M059J (cell line): ENCODE measurements at places on chromosomes 2 and 18.

GRCh38 chr18:43664487-43665008 lies 387.3 kb upstream of the SYT4 start:
- peak; percentile 12 for DNase-seq

GRCh38 chr2:146437712-146438111 lies 1407.1 kb upstream of the ACVR2A start:
- no peak for DNase-seq

GRCh38 chr2:208142925-208143799 lies 2.8 kb downstream of the CRYGB start:
- DNase-seq, result no peak

DNA sequence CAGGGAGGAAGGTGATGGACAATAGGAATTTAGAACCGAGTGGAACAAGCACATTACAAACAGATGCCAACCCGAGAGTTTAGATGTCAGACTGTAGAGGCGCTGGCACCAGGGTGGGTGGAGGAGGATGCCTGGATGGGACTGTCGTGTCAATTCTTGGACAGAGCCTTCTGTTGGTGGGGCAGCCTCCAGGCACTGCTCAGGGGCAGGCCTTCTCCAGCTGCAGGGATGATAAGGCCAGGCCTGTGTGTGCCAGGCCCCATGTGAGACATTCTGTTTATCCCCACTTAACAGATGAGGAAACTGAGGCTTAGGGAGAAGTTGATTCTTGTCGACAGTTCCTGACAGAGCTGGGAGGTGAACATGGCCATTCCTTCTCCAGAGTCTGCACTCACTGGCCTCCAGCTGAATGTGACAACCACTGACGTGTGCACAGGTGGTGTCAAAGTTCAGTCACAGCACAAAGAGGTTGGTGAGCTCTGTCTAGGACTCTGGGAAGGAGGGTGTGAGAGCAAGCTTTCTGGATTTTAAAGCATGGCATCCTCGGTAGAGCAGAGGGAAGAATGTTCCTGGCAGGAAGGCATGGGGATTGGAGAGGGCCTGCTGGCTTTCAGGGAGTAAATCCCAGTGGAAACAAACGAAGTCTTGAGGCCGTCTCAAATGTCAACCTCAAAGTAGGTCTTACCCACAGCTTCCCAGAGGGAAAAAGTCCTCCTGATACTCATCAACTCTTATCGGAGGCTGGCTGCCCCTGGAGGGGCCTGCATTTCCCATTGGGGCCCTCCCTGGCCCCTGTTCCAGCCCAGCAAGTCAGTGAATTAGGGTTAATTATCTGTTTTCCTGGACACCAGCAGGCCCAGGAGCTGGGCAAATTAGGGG lies 52.4 kb downstream of the GLI2 start:
- no peak for DNase-seq

- DNase-seq, result peak; percentile 77
These were observed 24.2 kb upstream of the CASP8 start for GRCh38 chr2:201235860-201236811.

DNA sequence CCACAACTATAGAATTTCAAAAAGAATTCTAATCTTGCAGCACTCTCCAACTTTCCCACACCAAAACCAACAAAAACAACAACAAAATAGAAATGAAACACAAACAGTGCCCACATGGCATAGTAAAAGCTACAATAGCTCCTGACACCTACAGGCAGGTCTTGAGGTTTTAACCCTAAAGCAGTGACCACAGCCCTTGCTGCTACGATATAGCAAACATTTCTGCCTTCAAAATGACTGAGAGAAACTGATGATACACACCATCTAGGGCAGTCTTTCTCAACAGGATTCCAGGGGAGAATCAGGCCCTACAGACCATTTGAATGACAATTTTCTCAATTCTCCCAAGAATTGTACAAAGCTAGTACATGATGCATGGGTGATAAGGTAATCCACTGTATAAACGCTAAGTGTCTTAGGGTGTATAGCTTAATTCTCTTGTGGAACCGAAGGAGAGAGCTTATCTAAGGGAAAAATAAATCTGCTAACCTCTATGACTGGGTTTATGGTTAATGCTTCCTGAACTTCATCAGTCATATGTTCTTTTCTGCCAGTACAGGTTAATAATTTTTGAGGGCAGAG lies 46.5 kb downstream of the TRAK2 start:
- DNase-seq, result no peak

DNA sequence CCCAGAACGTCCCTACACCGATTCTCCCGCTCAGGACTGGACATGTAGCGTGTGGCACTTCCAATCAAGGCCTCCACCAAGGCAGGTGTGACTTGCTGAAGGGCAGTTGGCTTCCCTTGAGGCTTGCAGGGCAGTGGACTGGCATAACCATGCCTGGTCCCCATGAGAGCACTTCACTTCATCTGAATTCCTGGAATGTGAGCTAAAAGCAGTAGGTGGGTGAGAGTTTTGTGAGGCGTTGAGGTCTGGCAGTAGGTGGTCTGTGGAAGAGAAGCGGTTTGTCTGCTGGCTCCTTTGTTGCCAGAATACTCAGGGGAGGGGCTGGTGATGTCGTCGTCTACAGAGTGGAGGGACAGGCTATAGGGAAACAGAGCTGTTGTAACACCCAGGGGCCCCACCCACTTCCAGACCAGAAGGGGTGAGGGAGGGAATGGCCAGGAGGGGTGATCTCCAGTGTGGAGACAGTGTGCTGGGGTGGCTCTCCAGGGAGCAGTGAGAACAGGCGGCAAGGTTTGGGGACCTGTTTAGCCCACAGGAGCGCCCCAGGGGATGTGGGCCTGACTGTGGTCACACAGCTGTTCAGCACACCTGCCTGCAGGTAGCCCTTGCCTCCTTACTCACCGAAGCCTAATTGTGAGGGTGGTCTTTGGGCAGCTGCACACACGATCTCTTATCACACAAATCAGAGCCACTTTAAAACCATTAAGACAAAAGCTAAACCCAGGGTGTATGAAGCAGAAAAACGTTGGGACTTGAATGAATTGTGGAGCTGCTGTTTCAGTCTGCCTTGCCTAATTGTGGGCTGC lies 21.5 kb upstream of the ALKAL2 start:
- no peak for DNase-seq

- DNase-seq, result no peak
These were observed 25.4 kb upstream of the CDH7 start for GRCh38 chr18:65725251-65726050.

DNA sequence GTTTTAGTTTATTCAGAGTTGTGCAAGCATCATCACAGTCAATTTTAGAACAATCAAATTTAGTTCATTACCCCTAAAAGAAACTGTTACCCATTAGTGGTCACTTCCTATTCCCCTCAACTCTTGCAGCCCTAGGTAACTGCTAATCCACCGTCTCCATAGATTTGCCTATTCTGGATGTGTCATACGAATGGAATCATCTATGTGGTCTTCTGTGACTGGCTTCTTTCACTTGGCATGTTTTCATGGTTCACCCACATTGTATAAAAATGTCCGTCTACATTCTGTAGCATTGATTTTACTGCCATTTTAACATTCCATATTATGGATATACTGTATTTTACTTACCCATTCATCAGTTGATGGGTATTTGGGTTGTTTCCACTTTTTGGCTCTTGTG lies 5.3 kb upstream of the CEP68 start:
- DNase-seq, result peak; percentile 81

DNA sequence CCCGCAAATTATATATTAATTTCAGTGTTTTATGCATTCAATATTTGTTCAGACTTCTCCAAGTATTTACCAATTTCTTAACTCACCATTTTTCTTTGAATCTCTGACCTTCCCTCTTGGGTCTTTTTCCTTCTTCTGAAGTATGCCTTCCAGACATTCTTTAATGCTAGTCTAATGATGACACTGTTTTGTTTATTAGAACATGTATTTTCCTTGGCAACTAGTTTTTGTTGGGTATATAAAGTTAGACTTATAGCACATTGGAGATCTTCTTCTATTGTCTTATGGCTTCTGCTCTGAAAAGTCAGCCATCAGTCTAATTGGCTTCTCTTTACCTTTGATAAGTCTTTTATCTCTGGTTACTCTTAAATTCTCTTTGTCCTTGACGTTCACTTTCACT lies 423.2 kb upstream of the NRP2 start:
- DNase-seq, result no peak

DNA sequence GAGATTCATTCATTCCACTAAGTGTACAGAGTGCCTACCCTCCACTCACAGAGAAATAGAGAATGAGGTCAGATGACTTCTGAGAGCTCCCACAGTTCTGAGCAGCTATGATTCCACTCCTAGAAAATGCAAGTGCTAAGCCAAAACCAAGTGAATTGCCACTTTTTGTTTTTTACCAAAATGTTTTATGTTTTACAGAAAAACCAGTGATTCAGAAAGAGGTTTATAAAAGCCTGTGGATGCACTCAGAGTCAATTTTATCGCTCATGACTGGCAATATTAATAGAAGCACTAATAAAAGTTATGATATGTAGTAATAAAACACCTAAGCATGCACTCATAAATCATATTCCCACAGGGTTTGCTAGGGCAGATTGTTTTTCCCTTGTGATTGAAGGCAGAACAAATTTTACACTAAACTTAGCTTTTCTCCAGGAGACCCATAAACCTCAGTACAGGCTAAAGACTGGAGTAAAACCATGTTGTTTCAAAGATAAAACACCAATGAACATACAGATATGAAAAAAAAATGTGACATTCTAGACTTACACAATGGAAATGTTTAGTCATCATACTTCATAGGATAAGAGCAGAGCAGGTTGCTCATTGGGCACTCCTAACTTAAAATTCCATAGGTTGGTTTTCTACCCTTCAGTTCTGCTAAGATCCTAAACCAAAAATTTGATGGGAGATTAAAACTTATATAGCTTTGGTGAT lies 67.5 kb downstream of the PDK1 start:
- no peak for DNase-seq

DNA sequence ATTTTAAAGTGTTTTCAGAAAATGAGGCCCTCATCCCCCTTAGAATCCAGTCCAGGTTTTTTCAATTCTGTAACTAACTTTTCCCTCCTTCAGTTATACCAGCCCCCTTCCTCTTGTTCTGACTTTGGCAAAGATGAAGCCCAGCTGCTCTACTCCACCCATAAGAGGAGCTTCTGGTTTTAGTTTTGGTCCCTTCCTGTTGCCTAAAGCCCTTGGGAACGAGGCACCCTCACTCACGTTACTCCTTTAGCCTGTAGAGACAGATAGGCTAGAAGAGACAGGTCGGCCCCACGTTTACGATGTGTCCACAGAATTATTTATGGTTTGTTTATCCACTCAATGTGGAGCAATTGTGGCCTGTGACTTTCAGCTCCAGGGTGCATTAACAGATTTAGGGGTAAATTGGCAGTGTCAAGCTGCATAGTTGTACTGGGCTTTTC lies 454.2 kb upstream of the TNP1 start:
- peak; percentile 41 for DNase-seq

DNA sequence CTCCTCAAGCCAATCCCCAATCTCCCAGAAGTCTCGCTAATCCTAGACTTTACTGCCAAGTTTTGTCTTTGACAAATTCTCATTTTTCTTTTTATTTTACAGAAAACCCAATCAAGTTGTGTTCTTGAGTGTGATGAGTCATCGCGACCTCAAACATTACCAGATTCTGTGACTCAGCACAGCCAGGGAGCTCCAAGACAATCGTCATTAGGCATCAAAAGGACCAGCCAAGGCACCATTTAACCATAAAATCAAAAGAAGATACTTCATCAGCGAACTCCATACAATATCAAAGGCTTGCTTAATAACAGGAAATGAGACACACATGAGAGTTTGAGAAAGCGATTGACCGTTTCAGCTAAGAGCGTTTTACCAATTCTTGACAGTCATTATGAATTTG lies 146.2 kb upstream of the AGAP1 start:
- peak; percentile 96 for DNase-seq

GRCh38 chr18:40855661-40856060 lies 1099.4 kb upstream of the PIK3C3 start:
- DNase-seq, result no peak

- DNase-seq, result peak; percentile 64
These were observed 289.0 kb upstream of the TFPI start for GRCh38 chr2:187842978-187843847.

DNA sequence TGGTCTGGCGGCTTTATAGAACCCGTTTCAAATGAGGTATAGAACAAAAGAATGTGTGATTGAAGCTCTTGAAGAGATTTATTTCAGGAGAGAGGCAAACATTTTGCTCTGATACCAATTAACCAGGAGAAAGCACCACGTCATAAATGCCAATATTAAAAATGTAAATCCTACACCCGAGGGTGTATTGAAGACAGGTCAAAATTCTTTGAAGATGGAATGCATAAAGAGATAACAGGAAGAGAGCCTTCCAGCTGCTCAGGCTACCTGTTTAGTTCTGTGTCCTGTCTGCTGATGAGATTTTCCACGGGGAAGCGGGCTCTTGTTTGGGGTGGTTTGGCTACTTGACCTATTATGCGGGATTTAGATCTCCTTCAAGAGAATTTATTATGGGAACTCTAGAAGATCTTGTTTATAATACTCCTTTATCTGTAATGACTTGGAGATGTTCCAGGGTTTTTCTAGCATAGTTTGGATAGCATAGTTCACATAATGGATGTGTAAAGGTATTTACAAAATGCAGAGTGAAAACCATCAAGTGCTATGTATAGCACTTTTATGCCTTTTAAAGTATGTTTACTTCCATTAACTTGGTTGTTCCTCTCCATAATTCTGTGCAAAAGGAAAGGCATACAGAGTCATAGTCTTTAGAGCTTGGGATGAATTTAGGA lies 204.5 kb upstream of the SPRED2 start:
- DNase-seq, result no peak

DNA sequence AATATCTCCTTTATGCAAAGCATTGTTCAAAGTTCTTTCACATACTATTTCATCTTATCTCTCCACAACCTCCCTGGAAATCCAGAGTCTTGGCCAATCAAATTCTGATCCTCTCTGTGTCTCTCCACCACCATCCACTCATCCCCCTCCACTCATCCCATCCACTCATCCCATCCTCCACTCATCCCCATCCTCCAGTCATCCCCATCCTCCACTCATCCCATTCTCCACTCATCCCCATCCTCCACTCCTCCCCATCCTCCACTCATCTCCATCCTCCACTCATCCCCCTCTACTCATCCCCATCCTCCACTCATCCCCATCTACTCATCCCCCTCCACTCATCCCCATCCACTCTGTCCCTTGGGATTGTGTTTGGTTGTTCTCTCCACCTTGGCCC lies 101.1 kb downstream of the BCL2 start:
- no peak for DNase-seq

DNA sequence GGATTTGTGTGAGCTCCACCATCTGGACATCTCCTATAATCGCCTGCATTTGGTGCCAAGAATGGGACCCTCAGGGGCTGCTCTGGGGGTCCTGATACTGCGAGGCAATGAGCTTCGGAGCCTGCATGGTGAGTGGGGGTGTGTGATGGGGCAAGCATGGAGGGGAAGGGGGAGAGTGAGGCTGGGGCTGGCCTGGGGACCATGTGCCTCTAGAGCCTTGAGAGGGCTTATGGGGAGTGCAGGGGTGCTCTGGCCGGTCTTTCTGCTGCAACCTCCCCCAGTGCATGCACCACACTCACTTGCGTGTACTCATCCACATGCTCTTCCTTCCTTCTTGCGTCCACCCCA lies 7.9 kb downstream of the STK11IP start:
- DNase-seq, result no peak

DNA sequence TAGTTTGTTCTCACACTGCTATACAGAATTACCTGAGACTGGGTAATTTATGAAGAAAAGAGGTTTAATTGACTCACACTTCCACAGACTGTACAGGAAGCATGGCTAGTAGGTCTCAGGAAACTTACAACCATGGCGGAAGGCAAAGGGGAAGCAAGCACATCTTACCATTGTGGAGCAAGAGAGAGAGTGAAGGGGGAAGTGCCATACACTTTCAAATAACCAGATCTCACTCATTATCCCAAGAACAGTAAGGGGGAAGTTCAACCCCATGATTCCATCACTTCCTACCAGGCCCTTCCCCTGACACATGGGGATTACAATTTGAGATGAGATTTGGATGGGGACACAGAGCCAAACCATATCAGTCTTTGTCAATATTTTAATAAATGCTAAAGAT lies 5.0 kb upstream of the CRYGB start:
- DNase-seq, result no peak
